ENCODE measurements at places on chromosomes 16 and 17.

- no peak for DNase-seq
Measured at GRCh38 chr17:77693301-77693700, 265.2 kb upstream of the TNRC6C start.

DNA sequence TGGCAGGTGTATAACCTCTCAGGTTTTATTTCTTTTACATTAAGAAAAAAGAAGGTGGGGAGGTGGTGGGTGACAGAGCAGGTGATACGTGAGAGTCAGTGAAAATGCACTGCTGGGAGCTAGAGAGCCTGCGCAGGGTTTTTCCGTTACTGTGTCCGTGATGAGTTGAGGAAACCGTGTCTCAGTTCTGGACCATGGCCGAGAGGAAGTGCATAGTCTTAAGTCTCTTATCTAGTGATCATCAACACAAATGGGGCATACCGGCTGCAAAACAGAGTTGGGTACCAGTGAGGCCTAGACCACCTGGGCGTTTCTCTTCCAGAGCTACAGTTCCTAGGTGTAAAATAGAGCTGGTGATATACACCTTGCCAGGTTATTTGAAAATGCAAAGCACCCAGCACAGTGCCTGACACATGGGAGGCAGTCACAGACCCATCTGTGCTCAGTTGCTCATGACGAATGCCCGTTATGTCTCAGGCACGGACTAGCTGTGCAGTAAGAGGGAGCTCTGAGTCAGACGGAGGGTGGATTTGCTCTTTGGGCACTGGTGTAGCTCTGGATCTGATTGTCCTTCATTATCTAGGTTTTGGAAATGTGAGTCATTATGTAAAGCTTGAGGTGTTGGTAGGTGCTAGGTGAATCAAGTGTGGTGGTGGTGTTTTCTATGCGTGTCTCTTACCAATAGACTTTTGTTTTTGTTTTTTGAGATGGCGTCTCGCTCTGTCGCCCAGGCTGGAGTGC is 60.9 kb downstream of the RPTOR start:
- no peak for DNase-seq

GRCh38 chr17:52419229-52419641 is 260.7 kb upstream of the CA10 start:
- DNase-seq: no peak

- no peak for DNase-seq
Measured at GRCh38 chr16:15043344-15043743, 12.5 kb downstream of the NTAN1 start.

GRCh38 chr16:4795828-4796572 is 831 bp downstream of the SMIM22 start:
- no peak for DNase-seq

DNA sequence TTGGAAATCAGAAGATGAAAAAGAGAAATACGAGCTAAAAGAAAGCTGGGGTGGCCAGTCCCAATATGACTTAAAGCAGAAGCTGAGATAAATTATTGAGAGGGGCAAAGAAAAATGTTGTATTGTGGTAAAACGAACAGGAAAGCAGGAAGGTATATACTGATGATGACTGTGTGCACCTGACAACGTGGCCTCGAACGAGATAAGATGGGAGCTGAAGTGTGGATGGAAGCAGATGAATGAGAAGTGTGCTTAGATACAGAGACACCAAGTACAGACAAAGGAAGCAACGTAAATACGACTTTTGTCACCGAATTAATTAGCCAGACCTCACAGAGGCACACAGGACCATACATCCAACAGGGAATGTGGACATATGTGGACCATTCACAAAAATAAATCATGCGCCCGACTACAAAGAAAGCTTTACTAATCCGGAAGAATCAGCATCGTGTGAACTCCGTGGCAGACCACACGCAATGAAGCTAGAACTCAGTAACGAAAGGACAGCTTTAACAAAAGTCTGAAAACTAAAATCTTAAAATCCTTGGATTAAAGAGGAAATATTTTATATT is 218.7 kb downstream of the RPTOR start:
- no peak for DNase-seq

GRCh38 chr17:13541032-13541480 is 60.7 kb downstream of the HS3ST3A1 start:
- no peak for DNase-seq

- DNase-seq: no peak
Measured at GRCh38 chr17:4938688-4939545, 929 bp downstream of the SLC25A11 start.

DNA sequence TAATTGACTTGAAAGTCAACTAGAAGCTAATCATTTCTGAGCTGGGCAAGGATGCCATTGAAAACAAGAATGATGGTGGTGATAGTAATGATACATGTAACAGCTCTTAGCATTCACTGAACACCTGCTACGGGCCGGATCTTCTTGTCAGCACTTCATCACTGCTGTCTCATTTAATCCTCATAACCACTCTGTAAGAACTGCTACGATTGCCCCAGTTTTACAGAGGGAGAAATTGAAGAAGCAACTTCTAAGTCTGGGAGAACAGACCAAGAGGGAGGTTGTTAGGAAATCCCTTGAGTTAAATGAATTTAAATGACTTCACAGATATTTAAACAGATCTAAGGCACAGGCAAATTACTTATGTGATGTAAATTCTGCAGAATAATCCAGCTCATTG is 7.0 kb upstream of the GAN start:
- DNase-seq: no peak

GRCh38 chr17:77763575-77763974 is 194.9 kb upstream of the TNRC6C start:
- DNase-seq: no peak

DNA sequence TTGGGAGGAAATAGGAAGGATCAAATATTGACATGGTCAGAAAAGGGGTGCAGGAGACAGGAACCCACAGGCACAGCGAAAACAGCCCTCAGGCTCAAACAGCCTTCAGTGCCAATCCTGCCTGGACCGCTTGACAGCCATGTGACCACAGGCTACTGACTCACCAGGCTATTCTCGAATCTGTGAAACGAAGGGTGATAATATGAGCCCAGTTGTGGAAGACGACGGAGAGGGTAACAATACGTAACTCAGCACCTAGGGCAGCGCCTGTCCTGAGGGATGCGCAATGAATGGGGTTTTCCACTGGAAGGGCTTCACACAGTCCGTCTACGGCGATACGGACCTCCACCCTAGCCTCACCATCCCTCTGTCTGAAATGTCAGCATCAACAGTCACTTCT is 117.3 kb upstream of the RCVRN start:
- DNase-seq: no peak

GRCh38 chr17:37446027-37446426 is 39.3 kb downstream of the TADA2A start:
- no peak for DNase-seq

- DNase-seq: peak; percentile 57
Measured at GRCh38 chr17:48541577-48542113, 3.3 kb downstream of the HOXB2 start.

GRCh38 chr16:67430977-67431774 is at the start of gene HSD11B2:
Gene HSD11B2, plus strand, starts transcription at chr16:67431121. Its CDS starts 128 bp downstream, at chr16:67431249.
- no peak for DNase-seq

DNA sequence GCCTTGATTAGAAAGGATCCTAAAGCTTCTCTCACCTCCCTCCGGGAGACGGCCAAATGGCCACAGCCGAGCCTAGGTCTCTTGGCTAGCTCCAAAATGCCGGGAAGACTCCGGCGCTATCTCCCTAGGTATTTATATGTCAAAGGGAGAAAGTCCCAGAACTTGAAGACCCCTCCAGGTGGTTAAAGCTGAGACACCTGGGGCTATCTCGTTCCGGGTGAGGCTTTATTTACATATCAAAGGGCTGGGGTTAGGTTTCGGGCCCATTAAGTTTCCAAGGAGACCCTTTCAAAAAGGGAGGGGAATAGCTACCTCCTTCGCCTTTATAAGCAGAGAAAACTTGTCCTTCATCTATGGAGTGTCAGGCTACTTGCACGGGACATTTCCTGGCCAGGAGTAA is 70.9 kb upstream of the KIFC3 start:
- DNase-seq: no peak

DNA sequence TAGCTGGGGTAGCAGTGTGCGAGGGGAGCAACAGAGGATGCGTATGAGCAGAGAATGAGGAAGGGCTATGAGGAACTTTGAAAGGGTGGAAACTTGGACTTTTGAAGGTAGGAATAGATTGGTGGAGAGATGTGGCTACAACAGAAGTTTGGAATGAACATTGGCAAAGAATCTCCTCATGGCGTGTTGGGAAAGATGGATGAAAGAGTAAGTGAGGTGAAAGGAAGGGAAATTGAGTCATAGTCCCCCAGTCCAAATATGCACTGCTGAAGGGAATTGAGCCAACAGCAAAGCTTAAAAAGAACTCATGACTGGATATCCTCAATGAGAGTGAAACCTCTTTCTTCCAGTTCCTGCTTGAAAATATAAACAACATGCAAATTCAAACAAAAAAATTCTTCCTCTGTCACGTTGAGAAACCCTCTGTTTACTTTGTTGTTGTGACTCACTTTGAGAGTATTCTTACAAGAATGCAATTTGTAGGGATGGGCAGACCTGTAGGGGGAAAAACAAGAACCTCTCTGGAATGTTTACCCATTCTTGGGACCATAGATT is 313.2 kb upstream of the KCNJ16 start:
- no peak for DNase-seq

DNA sequence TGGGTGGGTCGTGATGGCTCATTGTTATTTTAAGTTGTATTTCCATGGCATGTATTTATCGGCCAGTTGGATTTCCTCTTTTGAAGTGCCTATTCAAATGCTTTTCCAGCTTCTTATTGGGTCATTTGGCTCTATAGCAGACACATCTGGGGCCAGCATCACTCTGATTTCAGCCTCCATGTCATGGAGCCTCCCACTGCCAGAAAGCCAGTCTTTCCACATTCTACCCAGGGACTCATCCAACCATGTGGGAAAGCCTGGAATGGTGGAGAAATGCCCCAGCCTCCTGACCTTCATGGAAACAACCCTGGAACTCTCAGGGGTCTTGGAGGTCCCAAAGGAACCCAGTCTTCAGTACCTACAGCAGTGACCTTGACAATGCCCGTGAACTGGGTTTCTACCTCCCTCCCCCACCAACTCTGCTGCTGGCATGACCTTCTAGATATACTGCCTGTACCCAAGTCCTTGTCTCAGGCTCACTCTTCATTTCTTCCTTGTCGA is 33.8 kb upstream of the ADGRG1 start:
- no peak for DNase-seq

DNA sequence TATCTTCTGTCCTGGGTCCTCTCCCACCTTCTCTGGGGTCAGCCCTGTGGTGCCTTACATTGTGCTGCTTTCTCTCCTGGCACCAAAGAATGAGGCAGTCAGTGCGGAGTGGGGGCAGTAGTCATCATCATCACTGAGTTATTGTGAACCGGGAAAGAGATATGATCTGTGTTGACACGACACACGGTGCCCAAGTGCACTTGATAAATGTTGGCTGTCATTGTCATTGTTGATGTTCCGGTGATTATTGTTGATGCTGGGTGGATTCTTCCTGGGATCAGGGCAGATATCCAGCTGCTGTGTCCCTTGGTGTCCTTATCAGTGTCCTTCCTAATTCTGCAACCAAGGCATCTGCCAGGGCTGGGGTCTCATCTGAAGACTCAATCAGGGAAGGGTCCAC is 121.7 kb downstream of the ABCC6 start:
- DNase-seq: no peak

DNA sequence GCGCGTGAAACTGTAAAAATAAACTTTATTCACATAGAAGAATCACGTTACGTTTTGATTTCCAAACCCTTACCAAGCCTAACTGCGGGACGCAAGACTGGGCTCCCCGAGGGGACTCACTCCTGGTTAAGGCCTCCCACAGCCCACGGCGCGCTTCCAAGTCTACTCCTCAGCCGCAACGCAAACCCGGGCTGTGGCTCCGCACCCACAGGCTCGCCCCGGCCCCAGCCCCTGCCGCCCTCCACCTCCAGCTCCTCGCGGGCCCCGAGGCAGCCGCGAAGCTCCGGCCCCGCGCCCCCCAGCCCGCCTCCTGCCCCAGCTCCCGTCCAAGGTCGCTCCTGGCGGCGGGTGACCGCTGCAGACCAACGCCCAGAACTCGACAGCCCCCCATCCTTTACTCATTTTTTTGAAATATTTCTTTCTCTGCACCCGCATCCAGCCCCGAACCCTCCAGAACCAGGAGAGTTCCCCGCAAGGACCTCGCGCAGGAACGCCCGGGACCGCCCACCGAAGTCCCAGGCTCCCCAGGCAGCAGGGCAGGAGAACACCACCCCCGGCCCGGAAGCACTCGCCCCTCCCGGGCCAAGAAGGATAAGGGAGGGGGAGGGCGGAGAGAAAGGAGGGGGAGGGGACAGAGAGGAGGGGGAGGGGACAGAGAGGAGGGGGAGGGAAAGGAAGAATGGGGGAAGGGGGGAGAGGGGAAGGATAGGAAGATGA is 912 bp downstream of the USP22 start:
- peak; percentile 48 for DNase-seq

GRCh38 chr16:55642611-55643010 is 13.2 kb upstream of the SLC6A2 start:
- no peak for DNase-seq

GRCh38 chr17:42913981-42914617 is 13.5 kb downstream of the G6PC1 start:
- no peak for DNase-seq

DNA sequence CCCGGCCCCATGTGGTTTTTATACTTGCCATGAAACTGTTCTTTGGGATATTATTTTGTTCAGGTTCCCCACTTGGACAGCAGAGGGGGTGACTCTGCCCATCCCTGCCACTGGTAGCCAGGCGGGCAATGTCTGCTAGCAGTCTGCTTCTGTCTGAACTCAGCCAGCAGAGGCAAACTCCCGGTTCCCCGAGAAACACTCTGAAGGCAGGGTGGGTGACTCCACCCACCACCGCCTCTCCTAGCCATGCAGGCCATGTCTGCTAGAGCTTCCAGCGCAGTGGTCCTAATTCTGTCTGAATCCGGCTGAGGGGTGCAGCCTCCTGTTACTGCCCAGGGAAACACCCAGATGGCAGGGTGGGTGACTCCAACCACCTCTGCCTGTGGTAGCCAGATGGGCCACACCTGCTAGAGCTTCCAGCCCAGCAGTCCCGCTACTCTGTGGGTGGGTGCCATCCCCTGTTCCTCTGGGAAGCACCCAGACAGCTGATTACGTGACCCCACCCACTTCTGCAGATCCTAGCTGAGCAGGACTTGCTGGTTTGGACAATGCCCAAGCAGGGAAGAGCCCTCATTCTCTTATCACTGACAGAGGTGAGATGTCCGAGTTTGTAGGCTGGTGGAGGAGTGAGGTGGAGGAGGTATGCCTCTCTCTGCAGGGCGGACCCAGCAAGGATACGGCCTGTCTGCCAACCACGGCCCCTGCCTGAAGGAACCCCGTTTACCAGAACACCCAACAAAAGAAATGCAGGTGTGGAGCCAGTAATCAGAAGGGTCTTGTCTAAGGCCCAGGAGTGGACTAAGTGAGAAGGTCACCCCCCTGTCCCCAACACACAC is 22.4 kb downstream of the NLRP1 start:
- DNase-seq: no peak

DNA sequence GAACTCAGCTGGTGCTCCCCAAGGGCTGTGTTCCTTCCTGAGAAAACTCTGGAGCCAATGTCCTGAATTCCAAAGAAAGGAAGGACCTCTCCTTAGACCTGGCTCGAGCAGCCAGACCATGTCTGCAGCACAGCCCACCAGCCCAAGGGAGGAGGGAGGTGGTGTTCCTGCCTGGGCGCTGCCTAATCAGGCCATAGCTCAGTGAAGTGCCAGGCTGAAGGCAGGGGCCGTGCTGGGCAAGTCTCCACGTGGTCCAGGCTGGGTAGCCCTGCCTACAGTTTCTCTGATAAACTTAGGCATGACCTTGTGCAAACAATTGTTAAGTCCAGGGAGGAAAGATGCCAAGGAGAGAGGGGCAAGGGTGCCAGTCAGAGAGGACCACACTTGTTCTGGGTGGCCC is 76.8 kb downstream of the MPRIP start:
- no peak for DNase-seq
